ENCODE measurements at places on chromosomes 11 and 22.

DNA sequence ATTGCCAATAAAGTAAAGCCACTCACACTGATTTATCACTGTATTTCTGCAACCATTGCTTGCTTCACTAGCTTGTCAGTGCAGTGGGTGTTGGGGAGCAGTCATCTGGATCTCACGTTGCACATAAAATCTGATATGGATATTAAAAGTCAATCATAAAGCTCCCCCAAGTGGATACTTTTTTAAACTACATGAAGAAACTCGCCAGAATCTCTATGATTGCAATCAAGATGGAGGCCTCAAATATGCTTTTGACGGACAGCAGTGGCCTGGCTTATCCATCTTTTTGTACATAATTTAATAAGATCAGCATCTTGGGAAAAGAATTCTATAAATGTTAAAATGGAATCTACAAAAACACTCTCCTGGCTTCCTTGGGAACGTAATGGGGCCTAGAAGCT is 137.7 kb downstream of the WT1 start:
- no peak for DNase-seq

DNA sequence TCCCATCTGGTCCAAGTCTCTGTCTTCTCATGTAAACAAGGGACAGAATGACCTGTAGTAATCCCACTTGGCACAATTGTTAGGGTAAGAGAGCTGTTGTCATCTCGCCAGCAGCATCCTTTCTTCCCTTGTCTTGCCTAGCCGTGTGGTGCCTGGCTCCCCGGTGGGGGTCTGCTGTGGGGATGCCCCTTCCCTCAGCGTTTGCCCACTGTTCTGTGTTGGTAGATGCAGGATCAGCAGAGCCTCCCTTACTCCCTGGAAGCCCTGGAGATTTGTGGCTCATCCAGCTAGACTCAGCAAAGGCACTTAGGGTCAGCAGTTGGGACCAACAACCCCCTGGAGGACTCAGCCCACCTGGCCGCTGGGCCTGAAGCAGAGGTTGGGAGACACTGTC is 13.0 kb downstream of the ACO2 start:
- DNase-seq = no peak

- no peak for DNase-seq
These were observed 85.5 kb upstream of the B3GAT1 start for GRCh38 chr11:134497586-134497985.

- no peak for DNase-seq
These were observed 358.2 kb upstream of the PDGFD start for GRCh38 chr11:104522123-104522522.

DNA sequence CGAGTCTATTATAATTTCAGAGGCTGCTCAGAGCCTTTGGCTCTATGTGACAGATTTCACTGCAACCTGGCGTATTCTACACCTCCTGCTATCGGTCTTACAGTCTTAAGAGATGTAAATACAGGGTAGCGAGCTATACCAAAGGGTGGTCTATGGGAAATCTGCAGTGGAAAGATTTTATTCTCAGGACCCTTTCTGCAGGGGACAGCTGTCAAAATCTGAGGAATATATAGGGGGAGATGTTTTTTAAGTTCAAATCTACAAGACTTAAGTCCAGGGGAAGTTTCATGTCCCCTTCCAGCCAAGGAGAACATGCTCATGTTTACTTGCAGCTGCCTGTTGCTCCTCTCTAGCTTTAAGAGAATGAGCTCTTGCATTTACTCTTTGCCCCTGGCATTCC is 62.7 kb downstream of the MICAL2 start:
- DNase-seq = no peak

GRCh38 chr22:49018601-49019000 is 809.1 kb downstream of the BRD1 start:
- no peak for DNase-seq

- no peak for DNase-seq
These were observed 22.4 kb downstream of the PIWIL3 start for GRCh38 chr22:24752088-24752623.

GRCh38 chr11:65410936-65411680 is 11.5 kb upstream of the NEAT1 start:
- no peak for DNase-seq

DNA sequence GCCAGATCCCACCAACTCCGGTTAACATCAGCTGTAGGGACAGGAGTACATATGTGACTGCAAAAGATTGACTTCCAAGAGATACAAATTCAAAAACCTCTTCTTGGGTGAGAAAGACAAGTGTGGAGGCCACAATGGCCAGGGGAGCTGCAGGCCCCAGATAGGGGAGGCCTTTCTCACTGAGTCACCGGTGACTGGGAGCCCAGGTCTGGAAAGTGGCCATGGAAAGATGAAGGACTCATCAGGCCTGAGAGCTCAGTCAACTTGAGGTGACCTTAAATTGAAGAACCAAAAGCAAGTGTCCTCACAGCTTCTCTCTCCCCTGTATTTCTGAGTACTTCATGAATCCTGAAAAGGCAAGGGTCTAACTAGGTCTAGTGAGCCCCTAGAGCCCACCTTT is 90.4 kb upstream of the CLPB start:
- no peak for DNase-seq

GRCh38 chr11:93128574-93128973 is 69.2 kb downstream of the SLC36A4 start:
- no peak for DNase-seq

DNA sequence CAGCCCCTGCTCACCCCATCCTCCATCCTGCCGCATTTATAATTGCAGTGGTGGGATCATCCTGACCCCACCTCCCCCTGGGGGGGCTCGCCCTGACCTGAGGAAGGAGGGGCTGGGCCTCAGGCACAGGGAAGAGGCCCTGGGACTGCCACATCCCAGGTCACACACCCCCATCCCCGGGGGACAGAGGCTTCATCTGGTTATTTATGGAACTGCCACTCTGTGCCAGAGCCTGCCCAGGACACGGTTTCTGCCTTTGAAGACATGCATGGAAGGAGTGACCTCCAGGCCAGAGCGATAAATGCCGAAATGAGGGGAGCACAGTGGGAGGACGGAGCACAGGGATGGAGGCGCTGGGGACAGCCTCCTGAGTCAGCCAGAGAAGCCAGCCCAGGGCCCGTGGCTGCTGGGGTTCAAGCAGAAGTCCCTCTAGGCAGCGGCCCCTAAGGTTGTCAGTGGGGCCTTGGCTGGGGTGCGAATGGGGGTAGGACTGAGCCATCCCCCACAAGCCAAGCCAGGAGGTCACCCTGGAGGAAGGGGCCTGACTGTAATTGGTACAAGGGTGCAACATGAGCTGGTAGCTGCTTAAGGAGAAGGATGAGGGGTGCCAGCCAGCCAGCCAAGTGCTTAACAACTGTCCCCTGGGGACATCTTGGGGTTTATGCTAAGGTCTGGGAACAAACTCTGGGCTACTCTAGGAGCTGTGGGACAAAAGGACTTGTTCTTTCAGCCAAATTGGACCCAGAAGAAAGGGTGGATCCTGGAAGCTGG is 51.4 kb upstream of the SHISAL1 start:
- no peak for DNase-seq

DNA sequence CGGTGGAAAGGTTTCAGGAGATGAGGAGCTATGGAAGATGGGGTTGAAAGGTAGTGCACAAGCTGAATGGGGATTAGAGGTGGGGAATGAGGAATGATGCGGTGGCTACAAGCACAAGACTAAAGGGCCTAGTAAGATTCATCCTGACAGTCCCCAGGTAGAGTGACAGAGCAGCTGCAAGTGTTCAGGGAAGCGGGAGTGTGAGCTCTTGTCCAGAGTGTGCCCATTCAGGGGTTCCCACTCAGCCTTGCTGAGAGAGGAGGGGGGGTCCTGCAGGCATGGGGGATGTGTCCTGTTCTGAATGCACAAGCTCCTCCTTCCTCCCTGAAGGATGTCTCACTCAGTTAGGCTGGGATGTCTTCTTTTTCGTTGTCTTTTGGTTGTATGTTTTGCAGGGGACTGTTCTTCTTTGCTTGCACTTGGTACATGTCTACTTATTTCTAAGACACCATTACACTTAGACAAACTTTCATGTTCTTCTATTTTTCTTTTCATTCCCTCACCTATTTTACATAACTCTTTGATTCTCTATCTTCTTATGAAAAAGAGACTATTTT is 25.8 kb upstream of the CLPB start:
- no peak for DNase-seq

- no peak for DNase-seq
These were observed 19.4 kb upstream of the POLA2 start for GRCh38 chr11:65242389-65242788.
